Stimulated activated CD8-positive, alpha-beta memory T cell treated with anti-CD3 and anti-CD28 coated beads, Interleukin-4, amount 100 ng/mL, for 4 hours (primary cell): ENCODE measurements at places on chromosomes 1 and 21.
A peak's percentile ranks its signal among the peaks of the same experiment; 100 is the strongest.

DNA sequence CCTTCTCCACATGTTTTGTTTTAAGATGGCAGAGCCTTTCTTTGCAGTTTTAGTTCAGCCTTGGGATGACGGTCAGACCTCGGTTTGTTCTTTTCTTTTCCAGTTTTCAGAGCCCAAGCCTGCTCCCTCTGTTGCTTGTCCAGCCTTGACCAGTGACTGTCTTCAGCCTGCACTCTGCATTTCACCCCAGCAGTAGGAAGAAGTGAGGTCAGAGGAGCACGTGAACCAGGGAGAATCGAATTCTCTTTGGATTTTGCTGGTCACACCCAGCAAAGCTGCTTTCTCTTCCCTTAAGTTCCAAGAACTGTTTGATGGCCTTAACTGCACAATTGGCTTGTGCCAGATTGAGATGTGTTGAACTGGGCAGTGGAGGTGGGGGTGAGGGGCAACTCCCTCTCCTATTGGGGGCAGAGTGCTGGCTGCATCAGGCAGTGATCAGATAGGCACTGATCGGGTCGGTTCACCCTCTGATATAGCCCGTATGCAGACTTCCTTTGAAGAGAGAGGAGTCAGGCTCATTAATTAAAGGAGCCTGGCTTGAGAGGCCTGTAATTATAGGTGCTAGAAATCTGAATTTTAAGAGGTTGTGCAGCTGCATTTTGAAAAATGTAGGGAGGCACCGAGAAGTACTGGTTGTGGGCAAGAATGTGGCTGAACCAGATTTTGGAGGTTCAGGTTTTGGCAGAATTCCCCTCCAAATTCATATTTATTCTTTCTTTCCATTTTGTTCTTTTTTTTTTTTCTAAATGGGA, 42.4 kb downstream of the PEX14 start:
- DNase-seq = no peak

DNA sequence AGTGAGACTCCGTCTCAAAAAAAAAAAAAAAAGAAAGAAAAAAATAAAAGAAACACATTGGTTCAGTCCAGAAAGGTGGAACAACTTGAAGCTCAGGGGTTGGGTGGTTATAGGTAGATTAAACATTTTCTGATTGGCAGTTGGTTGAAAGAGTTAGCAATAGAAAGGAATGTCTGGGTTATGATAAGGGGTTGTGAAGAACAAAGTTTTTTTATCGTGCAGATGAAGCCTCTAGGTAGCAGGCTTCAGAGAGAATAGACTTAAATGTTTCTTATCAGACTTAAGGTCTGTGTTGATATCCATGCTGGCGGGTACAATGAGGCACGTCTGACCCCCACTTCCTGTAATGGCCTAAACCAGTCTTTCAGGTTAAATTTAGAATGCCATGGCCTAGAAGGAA, 45.0 kb upstream of the PDE9A start:
- DNase-seq = no peak

GRCh38 chr1:38009088-38009840, 3.3 kb upstream of the UTP11 start:
- DNase-seq = no peak

DNA sequence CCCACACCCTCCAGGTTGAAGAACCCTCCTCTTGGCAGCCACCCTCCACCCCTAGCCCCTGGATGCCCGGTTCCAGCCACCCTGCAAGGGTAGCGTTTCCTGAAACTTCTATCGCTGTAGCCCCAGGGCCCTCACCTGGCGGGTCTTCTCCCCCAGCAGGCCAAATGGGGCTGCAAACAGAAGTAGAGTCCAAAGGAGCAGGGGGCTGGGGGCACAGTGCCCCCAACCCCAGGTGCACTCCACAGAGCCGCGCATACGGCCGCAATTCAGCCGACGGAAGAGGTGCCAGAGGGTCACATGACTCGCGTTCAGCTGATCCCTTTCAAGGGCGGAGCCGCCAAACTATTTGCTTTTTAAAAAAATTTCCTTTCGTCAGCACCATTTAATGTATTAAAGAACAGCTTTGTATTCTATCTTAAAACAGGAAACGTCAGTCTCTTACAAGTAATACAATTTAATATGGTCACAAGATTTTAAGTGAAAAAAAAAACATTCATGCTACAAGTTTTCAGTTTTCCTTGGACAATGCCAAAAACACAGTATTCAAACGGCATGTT, at the start of gene GLMP:
TSS of gene GLMP (minus strand) at position 289 of the 557 bp plus-strand sequence. CDS start at position 255, 34 bp downstream.
- DNase-seq = peak; percentile 16

GRCh38 chr1:202689493-202690342, 20.5 kb downstream of the SYT2 start:
- DNase-seq = no peak

- no peak for DNase-seq
Measured at GRCh38 chr21:40733024-40733397, 113.9 kb downstream of the DSCAM start.

- no peak for DNase-seq
Measured at GRCh38 chr1:234954613-234955012, 174.0 kb downstream of the TOMM20 start.

- DNase-seq = no peak
Measured at GRCh38 chr1:83515578-83516154, 483.3 kb downstream of the TTLL7 start.

- no peak for DNase-seq
Measured at GRCh38 chr1:165699577-165699976, 1.2 kb upstream of the ALDH9A1 start.
